Ecto neural progenitor cell (in vitro differentiated cells): ENCODE measurements at places on chromosomes 3 and 15.

GRCh38 chr3:141353652-141354495 lies 14.4 kb upstream of the ZBTB38 start:
- DNase-seq, result no peak

- no peak for DNase-seq
Observed at GRCh38 chr3:71421475-71421819, 162.1 kb downstream of the FOXP1 start.

DNA sequence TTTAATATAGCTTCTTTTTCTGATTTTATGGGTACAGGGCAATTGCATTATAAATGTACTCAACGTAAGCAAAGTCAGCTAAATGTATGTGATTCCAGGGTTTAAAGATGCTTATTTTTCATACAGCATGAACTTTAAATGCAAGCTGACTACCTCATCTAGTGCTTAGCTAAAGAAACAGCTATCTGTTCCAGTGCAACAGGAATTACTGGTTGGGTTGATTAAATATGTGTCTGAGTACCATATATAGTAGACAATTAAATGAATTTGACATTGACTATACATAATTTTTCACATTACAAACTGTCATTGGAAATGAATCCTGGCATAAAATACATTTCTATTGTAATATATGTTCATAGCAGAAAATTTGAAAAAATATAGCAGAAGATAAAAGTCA lies 26.3 kb upstream of the SV2B start:
- DNase-seq, result no peak

DNA sequence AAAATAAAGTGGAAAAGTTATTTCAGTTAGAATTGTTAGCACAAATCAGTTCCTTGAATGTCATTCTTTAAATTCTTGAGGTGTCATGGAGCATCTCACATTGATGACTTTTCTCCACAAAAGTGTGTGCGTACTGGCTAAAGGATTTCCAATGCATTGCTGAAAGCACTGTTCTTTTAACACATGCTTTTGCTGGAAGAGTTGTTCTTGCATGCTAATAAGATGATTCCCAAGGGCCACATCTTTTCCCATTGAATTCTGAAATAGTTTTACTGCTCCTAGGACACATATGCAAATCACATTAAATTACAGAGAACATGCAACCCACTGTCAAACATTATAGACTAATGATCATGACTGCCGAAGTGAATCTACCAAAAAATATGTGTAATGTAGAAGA lies 516.3 kb upstream of the CADM2 start:
- no peak for DNase-seq

GRCh38 chr3:69746119-69746518 lies 6.9 kb downstream of the MITF start:
- DNase-seq, result no peak

DNA sequence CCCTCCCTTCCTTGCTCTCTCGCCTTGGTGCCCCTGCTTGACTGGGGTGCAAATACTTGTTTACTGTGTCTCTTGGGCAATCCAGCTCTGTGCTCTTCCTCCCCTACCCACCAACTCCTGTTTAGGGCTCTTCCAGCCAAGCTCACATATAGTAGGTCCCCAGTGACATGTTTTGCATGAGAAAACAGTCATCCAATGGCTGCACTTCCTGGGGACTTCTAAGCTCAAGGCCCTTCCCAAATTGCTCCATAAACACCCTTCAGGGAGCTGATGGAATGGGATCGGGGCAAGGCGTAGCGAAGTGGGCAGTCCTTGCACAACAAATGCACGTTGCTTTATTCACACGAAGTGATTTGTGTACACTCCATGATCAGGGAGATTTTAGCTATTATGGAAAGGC lies 9.4 kb upstream of the COPG1 start:
- DNase-seq, result no peak

DNA sequence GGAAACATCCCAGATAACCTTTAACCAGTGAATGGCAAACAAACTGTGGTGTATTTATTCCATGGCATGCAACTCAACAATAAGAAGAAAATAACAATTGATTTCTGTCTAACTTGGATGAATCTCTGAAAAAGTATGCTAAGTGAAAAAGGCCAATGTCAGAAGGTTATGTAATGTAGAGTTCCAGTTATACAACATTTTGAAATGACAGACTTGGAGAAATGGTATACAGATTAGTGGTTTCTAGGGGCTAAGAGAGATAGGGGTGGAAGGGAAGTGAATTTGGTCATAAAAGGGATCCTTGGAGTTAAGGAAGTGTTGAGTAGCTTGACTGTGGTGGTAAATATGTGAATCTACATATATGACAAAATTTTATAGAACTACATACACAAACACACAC lies 269.4 kb upstream of the SUCLG2 start:
- DNase-seq, result no peak

GRCh38 chr15:48510976-48511375 lies 134.5 kb downstream of the FBN1 start:
- no peak for DNase-seq

DNA sequence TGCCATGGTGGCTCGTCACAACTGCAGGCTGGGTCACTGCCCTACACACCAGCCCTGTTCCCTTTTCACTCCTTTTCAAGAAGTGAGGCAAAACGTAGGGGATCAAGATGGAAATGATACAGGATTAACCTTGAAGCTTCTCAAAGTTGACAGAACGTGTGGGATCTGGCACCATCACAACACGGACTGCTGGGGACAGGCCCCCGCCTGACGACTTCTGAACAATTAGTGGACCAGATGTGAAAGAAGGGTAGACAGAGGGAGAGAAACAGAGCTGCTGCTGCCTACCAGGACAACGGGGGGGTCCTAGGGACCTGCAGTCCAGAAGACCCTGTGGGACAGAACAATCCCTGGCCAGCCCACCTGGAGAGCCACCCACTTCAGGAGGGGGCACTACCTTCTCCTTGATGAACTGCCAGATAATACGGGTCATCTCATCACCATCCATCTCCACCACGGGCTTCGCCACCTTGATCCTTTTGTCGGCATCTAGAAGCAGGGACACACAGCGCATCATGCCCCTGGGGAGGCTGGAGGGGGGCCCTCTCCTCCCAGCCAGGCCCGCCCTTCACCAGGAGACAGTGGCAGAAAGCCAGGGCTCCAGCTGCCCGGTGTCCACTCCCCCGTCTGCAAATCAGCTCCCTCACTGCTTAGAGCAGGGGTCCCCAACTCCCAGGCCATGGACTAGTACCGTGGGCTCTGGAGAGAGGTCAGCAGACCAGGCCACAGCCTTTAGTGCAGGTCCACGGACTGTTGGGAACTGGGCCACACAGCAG lies 10.9 kb downstream of the IDH2 start:
- no peak for DNase-seq

DNA sequence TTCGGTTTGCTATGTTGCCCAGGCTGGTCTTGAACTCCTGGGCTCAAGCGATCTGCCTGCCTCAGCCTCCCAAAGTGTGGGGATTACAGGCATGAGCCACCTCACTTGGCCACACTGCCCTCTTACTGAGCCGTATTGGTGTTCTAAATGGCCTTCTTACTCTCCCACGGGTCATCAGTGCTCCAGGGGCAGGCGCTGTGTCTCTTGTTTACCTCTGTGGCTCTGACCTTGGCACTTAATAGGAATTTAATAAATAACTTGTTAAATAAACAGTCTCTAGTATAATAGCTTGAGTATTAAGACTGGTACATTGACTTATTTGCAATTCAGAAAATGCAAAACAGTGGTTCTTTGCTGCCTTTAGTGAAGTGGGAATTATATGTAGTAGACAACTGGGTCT lies 13.7 kb downstream of the FLNB start:
- no peak for DNase-seq

- no peak for DNase-seq
Observed at GRCh38 chr3:28826840-28827239, 454.0 kb upstream of the RBMS3 start.

DNA sequence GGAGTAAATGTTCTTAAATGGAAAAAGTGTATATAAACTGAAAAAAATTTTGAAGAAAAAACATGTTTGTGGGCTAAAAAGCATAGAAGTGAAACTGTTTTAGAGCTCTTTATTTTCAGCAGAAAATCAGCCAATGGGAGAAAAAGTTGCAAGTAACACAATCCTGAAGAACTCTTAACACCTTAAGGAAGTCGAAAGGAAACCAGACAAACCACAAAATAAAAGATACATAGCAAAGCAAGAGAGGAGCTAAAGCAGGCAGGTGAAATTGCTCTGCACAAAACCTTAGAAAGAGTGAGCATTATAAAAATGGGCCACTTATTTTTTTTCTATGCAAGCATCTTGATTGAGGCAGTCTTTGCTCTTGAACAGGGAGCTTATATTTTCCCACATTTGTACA lies 300.5 kb downstream of the RAP2B start:
- no peak for DNase-seq

- DNase-seq, result no peak
Observed at GRCh38 chr3:168040607-168041208, 55.0 kb downstream of the GOLIM4 start.

DNA sequence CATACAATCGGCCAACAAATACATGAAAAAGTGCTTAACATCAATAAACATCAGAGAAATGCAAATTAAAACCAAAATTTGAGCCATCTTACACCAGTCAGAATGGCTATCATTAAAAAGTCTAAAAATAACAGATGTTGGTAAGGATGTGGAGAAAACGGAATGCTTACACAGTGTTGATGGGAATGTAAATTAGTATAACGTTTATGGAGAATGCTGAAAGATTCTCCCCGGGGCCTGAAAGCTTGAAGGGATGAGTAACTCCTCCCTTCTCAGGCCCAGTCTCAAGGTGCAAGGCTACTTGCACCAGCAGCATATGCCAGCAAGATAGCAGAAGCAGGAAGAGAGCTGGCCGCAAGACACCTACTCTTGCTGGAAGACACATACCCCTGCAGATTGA lies 123.7 kb upstream of the NLGN1 start:
- no peak for DNase-seq

DNA sequence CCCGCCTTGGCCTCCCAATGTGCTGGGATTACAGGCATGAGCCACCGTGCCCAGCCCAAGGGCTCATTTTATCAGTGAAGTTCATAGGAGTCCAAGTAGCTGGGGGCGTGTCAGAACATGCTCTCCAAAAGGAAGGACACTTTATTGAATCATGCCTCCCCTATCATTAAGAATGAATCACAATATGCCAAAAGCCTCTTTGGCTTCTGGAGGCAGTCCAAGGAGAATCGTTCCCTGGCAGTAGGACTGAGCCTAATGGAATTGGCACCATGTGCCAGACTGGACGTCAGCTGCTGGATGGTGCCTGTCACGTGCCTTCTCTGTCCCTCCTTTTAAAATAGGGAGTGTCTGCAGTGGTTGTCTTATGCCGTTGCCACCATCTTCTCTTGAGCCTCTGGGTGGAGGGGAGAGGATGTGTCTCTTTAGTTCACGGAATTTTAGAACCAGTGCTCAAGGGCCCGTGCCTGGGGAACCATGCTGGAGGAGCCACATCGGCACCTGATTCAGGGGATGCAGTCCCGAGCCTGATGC lies 234.7 kb upstream of the LYSMD4 start:
- DNase-seq, result no peak

GRCh38 chr15:66850996-66851310 lies 148.9 kb downstream of the SMAD6 start:
- DNase-seq, result no peak

GRCh38 chr3:73448761-73449301 lies 175.9 kb downstream of the PDZRN3 start:
- no peak for DNase-seq

DNA sequence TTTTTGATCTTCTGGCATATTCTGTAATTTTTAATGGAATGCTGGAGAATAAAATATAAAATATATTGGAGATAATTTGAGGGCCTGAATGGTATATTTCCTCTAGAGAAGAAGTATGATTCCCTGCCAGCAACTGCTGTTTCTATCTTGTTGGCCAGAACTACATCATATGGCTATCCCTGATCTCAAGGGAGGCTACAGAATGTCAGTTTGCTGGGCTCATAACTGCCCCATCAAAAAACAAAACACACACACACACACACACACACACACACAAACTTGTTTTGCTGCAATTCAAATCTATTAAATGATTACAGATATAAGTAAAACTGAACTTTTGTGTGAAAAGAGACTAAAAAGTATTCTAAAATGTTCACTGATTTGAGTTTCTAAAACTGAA lies 51.0 kb downstream of the RASA2 start:
- no peak for DNase-seq

- no peak for DNase-seq
Observed at GRCh38 chr15:67105065-67105951, 39.9 kb downstream of the SMAD3 start.

GRCh38 chr3:58164199-58164879 lies 46.4 kb downstream of the DNASE1L3 start:
- no peak for DNase-seq

DNA sequence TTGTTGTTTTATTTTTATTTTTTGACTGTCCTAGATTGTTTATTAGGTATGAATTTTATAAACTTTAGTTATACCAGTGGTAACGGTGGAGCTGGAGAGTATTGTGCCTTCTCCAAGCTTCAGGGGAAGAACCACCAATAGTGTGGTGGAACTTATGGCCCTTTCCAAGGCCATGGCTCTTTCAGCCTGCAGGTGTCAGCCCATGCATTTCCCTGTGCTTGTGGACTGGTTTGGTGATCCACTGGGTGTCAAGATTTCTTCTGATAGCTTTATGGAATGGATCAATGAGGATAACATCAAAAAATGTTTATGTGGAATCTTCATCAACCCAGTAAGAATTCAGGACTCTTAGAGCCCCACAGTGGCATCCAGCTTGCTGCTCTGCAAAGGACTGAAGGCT lies 19.2 kb upstream of the SCAMP5 start:
- no peak for DNase-seq

DNA sequence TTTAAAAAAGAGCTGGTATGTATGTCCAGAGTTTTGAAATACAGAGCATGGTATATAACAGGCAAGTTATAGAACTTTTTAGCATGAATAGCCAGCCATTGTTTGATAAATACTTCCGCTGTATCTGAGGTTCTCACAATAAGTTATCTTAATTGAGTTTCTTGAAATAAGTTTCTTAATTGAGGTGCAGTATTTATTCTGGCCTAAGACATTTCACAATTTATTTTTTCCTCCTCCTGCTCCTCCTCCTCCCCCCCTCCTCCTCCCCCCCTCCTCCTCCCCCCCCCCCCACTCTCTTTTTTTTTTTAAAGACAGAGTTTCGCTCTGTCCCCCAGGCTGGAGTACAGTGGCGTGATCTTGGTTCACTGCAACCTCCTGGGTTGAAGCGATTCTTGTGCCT lies 83.4 kb downstream of the VPS8 start:
- no peak for DNase-seq
